ENCODE measurements at places on chromosomes 4 and X. TPM values are rescaled to one million over a fixed set of nuclear protein-coding genes. Genes with fewer than 3 reads are reported as not detected.

The CFI gene
- polyA plus RNA-seq: 5.7 TPM

The EMCN gene
- polyA plus RNA-seq: 2.1 TPM

The POU3F4 gene
- not detected for polyA plus RNA-seq

The FGF13 gene
- polyA plus RNA-seq: 0.49 TPM

The SLC7A11 gene
- 0.16 TPM for polyA plus RNA-seq

The PABPC1L2B gene
- not detected for polyA plus RNA-seq

The C4orf36 gene
- polyA plus RNA-seq: 2.0 TPM

The TMPRSS11D gene
- polyA plus RNA-seq: 99.0 TPM

The MAGEB17 gene
- polyA plus RNA-seq: not detected

The KIAA1210 gene
- not detected for polyA plus RNA-seq

The GRID2 gene
- polyA plus RNA-seq: 0.02 TPM

The TMEM271 gene
- 0.08 TPM for polyA plus RNA-seq

The GPR82 gene
- 0.12 TPM for polyA plus RNA-seq

The SUPT20HL1 gene
- polyA plus RNA-seq: not detected

The CHST7 gene
- polyA plus RNA-seq: 0.43 TPM

The FABP2 gene
- polyA plus RNA-seq: not detected

The GAGE10 gene
- not detected for polyA plus RNA-seq

The PLA2G12A gene
- 5.5 TPM for polyA plus RNA-seq

The ETNPPL gene
- not detected for polyA plus RNA-seq

The MAGEA2B gene
- polyA plus RNA-seq: not detected

The PGM2 gene
- polyA plus RNA-seq: 57.3 TPM

The P2RY4 gene
- polyA plus RNA-seq: not detected

The RTL3 gene
- 0.04 TPM for polyA plus RNA-seq

The DMRTC1 gene
- polyA plus RNA-seq: not detected

The CNKSR2 gene
- 0.07 TPM for polyA plus RNA-seq

The CT45A1 gene
- polyA plus RNA-seq: not detected

The NOX1 gene
- 0.10 TPM for polyA plus RNA-seq

The TRPC3 gene
- polyA plus RNA-seq: 0.04 TPM

The NLGN4X gene
- 0.06 TPM for polyA plus RNA-seq

The H2BW2 gene
- polyA plus RNA-seq: not detected

The TMPRSS11B gene
- 1,112 TPM for polyA plus RNA-seq

The FGB gene
- polyA plus RNA-seq: not detected

The ATOH1 gene
- polyA plus RNA-seq: not detected

The GAGE1 gene
- not detected for polyA plus RNA-seq

The FRAS1 gene
- 0.60 TPM for polyA plus RNA-seq

The SNX12 gene
- polyA plus RNA-seq: 18.9 TPM

The STARD8 gene
- 0.75 TPM for polyA plus RNA-seq

The ZCCHC18 gene
- 0.51 TPM for polyA plus RNA-seq

The SRPX2 gene
- polyA plus RNA-seq: 16.0 TPM

The CCDC160 gene
- polyA plus RNA-seq: 0.29 TPM

The YIPF7 gene
- polyA plus RNA-seq: not detected

The MAGEE2 gene
- not detected for polyA plus RNA-seq

The SMIM31 gene
- polyA plus RNA-seq: not detected

The TNIP2 gene
- 29.7 TPM for polyA plus RNA-seq

The SSX1 gene
- polyA plus RNA-seq: not detected

The FGFR3 gene
- polyA plus RNA-seq: 121 TPM

The SOWAHD gene
- 0.18 TPM for polyA plus RNA-seq

The CYLC1 gene
- polyA plus RNA-seq: not detected
